ENCODE measurements at places on chromosomes 1 and 21. TPM values are rescaled to one million over a fixed set of nuclear protein-coding genes. Genes with fewer than 3 reads are reported as not detected.
A peak's percentile ranks its signal among the peaks of the same experiment; 100 is the strongest.

The OR10J1 gene
- not detected for polyA plus RNA-seq

The SLC30A7 gene
- polyA plus RNA-seq = 7.7 TPM

The NT5C1A gene
- not detected for polyA plus RNA-seq

The RAB42 gene
- 12.4 TPM for polyA plus RNA-seq

The MX1 gene
- 3.1 TPM for polyA plus RNA-seq

- peaks cover 27% of the 10 kb centered on the region for H3K4me1 ChIP-seq
- peaks cover 72% of the 10 kb centered on the region for H3K36me3 ChIP-seq
- no peak overlapping the region for H3K27ac ChIP-seq
- DNase-seq = no peak
- H3K4me3 ChIP-seq = no peak overlapping the region
These were observed 10.8 kb downstream of the ETS2 start for GRCh38 chr21:38816400-38816977.

GRCh38 chr1:26848941-26849774 lies 13.8 kb upstream of the SFN start:
- peaks cover 2% of the 10 kb centered on the region for H3K4me1 ChIP-seq
- no peak overlapping the region for H3K4me3 ChIP-seq
- H3K27ac ChIP-seq = no peak overlapping the region
- peaks cover 9% of the 10 kb centered on the region for H3K36me3 ChIP-seq

The LMX1A gene
- polyA plus RNA-seq = not detected

- no peak overlapping the region for H3K27ac ChIP-seq
- no peak overlapping the region for H3K4me3 ChIP-seq
- H3K4me1 ChIP-seq = peaks cover 7% of the 10 kb centered on the region
- H3K36me3 ChIP-seq = no peaks in the 10 kb centered on the region
These were observed 2.1 kb upstream of the UBE2T start for GRCh38 chr1:202343652-202344349.

GRCh38 chr1:79988401-79988800 lies 981.9 kb upstream of the ADGRL4 start:
- no peaks in the 10 kb centered on the region for H3K36me3 ChIP-seq
- no peaks in the 10 kb centered on the region for H3K27me3 ChIP-seq
- no peak overlapping the region for H3K4me3 ChIP-seq
- no peak for DNase-seq

- peaks cover 11% of the 10 kb centered on the region for H3K4me1 ChIP-seq
- no peaks in the 10 kb centered on the region for H3K27me3 ChIP-seq
- H3K27ac ChIP-seq = 0 out of 2 replicates have a peak overlapping the region, but pooled peaks have one; percentile 55
These were observed 12.6 kb downstream of the PYCR2 start for GRCh38 chr1:225911191-225912130.

DNA sequence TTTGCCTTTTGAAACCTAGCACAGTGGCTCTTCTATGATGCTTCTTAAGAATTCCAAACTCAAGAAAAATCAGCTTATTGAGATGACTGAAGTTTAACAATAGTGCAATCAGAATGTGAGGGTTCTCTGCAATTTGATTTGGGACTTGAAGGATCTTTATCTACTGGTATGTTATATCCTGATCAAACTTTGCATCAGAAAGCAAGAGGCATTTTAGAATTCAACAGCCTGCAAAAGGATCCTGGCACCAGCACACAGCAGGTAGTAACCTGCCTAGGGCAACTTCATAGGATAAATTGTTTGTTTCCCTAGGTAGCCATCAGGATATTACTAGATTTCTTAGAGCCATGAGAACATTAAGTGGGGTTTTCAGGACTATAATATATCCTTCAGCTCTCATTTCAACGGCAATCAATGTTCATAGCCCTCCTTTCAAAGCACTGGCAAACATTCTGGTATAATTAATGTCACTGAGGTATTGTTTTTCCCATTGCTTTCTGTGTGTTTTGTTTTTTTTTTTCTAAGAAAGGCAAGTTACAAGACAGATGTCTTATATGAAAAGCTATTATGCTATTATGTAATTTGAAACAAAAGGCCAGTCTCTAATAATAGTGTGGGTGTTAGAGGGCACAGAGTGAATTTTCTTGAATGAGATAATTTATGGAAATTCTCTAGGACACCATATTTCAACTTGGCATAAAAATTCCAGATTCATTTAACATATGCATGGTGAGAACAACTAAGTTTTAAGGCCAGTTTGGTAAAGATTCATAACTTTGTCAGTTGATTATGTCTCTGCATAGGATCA lies 34.5 kb downstream of the NTNG1 start:
- no peak overlapping the region for H3K27ac ChIP-seq
- no peak overlapping the region for H3K4me3 ChIP-seq
- no peaks in the 10 kb centered on the region for H3K36me3 ChIP-seq
- DNase-seq = peak; percentile 70

DNA sequence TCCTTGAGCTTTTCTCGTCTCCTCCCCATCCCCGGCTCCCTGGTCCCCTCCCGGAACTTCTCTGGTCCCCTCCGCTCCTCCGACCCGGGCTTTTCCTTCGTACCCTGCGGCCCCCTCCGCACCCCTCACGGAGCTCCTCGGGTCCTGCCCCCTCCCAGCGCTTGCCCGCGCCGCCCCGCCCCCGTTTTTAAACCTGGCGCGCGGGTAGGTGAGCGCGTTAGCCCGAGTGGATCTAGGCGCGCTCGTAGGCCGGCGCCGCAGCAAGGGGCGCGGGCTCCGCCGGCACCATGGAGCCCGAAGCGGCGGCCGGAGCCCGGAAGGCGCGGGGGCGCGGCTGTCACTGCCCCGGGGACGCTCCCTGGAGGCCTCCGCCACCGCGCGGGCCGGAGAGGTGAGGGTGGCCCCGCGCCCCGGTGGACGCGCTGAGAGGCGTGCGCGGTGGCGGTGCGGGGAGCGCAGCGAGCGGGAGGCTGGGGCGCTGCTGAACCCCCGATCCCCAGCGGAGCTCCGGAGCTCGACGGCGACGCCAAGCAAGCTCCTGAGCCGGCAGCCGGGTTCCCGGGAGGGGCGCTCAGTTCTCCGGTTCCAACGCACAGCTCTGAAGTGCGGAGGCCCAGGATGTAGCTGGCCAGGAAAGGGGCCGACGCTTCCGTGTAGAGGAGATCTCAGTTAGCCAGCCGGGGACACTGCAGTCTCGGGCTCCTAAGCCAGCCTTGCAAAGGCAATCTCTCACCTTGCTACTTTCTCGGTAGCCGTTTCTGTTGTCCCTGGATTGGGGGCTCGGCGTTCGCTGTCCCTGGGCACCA lies at the start of gene RIPPLY3:
RIPPLY3 (plus strand) TSS at position 217 of the 806 bp plus-strand sequence; CDS start at position 288, 71 bp downstream.
- H3K4me3 ChIP-seq = peak within 1 kb of the TSS; percentile 70
- DNase-seq = peak; percentile 75
- H3K27me3 ChIP-seq = peaks cover 58% of the 10 kb centered on the region
- H3K4me1 ChIP-seq = peaks cover 8% of the 10 kb centered on the region
- no peaks in the 10 kb centered on the region for H3K36me3 ChIP-seq
- no peak within 1 kb of the TSS for H3K27ac ChIP-seq
